ENCODE measurements at places on chromosomes 3 and 15. TPM values are rescaled to one million over a fixed set of nuclear protein-coding genes. Genes with fewer than 3 reads are reported as not detected.

DNA sequence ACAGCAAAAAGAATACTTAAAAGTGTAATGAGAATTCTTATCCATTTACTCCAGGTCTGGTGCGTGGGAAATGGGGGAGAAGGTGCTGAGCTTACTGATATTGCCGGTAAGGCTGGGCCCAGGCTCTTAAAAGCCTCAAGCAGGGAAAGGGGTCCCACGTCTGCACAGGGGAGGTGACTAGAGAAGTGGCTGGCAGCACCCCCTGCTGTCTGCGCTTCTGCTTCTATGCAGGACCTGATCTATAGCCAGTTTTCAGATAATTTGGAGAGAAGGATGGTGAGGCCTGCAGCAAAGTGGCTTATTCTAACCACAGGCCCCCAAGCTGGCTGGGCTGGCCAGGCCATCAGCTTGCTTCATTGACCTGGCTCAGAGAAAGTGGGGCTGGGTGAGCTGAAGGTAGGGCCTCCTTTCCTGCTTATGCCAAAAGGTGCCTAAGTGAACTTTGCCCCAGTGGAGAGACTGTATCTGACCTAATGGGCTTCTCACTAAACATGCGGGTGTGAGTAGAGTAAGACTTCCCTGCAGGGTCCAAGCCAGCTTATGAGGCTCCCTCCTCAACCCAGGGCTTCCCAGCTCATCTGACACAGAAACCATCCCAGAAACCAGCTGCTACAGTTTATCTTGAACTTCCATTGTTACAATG, 30.9 kb upstream of the ATP1B3 start:
- no peak for DNase-seq

DNA sequence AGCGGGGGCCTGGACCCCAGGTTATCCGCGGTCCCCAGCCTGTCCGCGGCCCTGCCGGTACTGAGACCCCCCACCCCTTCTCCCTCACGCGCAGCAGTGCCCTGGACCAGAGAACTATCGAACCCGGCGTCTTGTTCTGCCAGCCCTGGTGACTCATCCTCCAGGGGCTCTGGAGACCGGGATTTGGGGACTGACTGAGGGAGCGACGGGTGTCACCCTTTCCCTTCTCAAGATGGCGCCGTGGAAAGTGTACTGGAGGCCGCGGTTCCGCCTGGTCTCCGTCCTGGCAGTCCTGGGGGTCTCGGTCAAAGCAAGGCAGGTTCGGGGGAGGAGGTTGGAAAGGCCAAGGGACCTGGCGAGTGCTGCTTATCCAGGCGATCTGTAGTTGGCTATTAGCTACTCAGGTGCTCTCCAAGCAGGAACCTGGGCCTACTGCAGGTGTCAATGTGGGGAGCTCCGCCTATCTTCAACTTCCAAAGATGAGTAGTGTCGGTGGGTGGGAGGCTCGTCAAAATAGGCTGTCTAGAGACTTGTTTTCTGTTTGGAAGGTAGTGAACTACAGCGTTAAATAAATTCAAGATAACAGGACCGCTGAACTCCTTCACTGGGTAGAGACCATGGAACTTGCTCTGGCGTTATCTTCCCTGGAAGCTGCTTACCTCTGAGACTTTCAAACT, 790 bp downstream of the RAB5A start:
- DNase-seq = peak; percentile 33

GRCh38 chr3:36926292-36926897, 18.5 kb downstream of the TRANK1 start:
- no peak for DNase-seq

DNA sequence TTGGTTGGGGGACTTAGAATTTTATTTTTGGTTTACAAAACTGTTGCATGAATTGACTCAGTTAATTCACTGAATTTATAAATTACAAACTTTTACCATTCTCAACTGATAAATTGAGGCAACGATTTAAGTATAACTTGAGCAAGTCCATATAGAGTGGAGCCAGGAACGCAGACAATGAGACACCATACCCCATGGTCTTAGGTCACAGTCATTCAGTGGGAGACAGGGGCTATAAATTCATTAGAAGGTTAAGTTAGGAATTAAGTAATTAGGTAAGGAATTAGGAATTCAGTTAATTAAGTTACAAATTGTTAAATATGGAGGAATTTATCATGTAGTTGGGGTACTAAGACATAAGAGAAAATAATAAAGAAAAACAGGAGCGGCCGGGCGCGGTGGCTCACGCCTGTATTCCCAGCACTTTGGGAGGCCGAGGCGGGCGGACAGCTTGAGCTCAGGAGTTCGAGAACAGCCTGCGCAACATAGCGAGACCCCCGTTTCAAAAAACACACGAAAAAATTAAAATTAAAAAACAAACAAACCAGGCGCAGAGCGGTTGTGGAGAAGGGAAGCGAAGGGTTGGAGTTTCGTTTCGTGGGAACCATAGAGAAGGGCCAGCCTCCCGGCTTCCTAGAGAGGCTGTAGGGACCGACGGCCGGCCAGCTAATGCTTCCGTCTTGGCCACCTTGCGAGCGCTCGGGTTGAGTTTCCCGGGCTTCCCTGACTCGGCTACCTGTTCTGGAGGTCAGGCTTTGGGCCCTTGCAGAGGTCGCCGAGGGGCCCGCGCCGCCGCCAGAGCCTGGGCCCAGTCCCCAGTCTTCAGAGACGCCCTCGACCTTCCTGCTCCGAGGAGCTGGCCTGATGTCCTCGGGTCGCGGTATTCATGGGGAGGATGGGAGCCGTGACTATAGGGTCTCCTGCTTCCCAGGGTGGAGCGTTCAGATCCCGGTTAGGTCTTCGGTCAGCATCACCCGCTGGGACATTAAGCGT, at the start of gene ZNF619:
TSS of gene ZNF619 (plus strand) at position 645 of the 993 bp plus-strand sequence. CDS start 858 bp downstream, outside the sequence.
- peak; percentile 82 for DNase-seq

- DNase-seq = peak; percentile 12
Measured at GRCh38 chr3:2392981-2393380, 294.3 kb downstream of the CNTN4 start.

GRCh38 chr3:64593350-64593749, 94.5 kb downstream of the ADAMTS9 start:
- DNase-seq = no peak

DNA sequence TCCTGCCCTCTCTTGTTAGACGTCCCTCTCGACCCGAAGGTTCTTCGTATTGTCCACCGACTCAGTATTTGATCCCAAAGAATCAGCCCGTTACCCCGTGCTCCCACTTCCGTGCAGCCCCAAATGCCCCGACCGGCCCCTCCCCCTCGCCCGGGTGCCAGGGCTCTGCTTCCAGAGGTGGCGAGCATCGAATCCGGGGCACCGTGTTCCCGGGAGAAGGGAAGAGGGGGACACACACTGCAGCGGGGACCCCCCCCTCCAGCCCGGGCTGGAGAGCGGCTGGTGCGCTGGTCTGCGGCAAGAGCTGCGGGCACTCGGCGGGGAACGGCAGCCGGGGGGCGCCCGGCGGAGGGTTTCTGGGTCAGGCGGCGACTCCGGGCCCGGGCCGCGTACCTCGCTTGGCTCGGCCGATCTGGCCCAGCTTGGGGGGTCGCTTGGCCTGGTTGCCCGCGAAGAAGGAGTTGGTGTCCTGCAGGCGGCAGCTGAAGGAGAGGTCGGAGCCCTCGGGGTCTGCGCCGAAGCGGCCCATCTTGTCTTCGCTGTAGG, 556 bp downstream of the CAMK2N2 start:
- DNase-seq = peak; percentile 34

GRCh38 chr3:31705736-31706135, 173.0 kb downstream of the STT3B start:
- DNase-seq = no peak

- no peak for DNase-seq
Measured at GRCh38 chr3:124329723-124330122, 337.8 kb upstream of the ROPN1 start.

DNA sequence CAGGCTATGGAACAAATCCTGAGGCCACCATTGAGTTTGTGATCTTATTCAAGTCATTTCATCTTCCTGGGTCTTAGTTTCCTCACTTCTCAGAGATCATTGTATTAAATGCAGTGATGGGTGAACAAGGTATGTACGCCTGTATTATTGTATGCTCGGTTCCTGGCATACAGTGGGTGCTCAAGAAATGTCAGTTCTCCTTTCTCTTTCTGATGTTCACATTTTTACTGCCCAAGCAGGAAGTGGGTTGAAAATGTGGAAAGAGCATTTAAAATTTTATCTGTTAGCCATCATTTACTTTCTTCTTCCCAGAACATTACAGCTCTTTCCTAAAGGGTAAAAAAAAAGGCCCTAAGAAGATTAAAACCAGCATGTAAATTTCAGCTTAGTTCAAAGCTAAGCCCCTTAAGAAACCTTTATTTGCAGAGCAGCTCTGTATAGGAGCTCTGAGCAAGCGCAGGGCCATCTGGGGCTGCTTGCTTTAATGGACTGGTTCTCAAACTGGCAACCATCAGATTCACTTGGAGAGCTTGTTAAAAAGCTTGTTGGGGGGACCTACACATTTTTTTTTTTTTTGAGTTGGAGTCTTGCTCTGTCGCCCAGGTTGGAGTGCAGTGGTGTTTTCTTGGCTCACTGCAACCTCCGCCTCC, 179.4 kb downstream of the CHST2 start:
- no peak for DNase-seq

- DNase-seq = no peak
Measured at GRCh38 chr3:194269610-194270145, 81.5 kb downstream of the CPN2 start.

- DNase-seq = no peak
Measured at GRCh38 chr15:47639042-47639441, 78.3 kb upstream of the SEMA6D start.

- no peak for DNase-seq
Measured at GRCh38 chr3:154304116-154304786, 20.0 kb downstream of the DHX36 start.

DNA sequence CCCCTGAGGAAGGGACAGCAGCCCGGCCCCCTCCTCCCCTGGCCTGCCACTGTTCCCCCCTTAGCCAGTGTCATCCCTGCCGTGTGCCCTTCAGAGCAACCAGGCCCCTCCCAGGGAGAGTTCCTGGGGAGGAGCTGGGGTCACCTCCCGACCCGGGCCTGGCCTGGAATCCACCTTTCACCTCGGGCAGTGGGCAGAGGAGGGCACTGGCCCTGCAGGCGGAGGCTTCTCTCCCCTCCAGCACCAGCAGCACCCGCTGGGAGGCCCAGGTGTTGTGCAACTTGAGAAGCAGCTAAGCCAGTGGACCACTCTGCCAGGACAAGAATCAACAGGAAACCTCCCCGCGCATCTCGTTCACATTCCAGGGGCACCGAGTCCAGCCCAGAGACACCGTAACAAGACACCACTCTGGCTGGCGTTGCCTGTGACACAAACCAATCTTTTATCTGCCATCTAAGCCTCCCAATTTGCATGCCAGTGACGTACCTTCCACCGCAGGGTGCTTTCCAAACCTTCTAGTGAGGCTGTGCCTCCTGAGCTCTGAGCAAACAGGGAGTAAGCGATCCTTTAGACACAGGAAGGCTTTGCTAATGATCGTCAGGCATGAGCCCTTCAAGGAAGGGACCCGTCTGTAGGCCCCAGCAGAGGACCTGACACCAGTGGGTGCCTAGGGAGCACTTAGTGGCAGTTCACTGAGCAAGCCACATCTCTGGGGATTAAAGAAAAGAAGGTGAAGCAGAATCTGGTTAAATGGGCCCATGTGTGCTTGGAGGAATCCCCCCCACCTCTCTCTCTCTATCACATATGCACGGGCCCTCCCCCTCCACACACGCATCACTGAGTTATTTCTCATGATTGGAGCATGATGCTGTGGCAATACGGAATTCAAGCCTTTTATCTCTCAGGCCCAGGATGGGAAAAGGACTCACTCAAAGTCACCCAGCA, 98.9 kb upstream of the TLE3 start:
- no peak for DNase-seq

DNA sequence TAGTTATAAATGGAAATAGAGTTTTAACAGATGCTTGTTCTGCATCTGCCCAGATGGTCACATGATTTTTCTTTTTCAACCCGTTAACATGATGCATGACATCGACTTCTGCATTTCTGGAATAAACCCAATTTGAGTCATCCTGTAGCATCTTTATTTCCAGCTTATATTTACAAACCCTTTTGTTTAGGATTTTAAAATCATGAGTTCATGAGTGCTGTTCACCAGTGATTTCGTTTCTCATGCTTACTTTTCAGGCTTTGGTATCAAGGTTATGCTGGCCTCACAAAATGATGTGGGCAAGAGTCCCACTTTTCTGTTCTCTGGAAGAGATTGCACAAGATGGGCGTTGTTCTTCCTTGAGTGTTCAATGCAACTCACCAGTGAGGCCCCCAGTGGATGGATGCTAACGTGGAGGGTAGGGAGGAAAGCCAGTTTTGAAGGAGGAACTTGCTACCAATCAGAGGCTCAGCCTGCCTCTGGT, 5.2 kb downstream of the HRH1 start:
- no peak for DNase-seq

- no peak for DNase-seq
Measured at GRCh38 chr3:177595530-177596188, 398.4 kb upstream of the TBL1XR1 start.

DNA sequence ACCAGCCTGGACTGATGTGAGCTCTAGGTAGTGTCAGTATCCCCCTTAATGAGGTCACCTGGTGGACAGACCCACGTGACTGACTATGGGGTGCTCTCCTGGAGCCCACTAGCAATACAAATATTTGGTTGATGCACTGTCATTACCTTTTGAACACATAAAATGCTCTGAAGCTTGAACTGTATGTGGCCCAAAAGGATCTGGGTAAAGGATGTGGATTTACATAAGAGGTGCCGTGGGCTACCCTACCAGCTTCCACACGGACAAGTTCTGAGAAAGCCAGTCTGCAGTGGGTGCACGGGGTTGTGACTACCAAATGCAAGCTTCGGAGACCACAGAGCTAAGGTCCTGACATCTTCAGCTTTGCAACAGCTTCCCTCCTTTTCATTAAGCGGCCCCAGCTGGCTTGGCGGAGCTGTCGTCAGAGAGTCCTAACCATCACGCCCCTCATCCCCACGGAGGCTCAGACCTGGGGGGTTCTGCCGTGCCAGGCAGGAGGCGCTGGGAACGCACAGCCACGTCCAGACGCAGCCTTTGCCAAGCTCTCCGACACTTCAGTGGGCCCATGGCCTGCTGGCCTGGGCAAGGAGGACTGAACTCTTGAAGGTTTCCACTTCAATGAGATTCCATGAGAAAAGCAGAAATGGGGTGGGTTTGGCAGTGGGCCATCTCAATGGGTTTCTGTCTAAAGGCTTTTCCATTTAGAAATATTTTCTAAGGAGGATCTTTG, 228.3 kb downstream of the ADAMTS17 start:
- DNase-seq = no peak

DNA sequence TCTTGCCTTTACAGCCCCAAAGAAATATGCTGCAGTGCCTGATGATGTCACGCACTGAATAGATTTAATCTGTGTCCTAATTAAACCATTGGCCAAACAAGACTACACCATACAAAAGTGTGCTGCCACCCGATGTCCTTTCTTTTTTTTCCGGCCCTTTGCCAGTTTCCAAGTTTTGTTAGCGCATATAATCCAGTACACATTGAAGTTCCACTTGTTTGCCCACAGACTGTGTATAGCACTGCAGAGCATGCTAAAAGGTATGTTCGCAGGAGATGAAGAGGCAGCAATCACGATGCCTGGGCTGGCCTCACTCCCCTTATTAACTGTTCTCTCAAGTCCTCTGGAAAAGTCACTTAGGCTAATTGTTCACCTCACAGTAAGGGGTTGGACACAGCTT, 26.8 kb downstream of the MRPS25 start:
- DNase-seq = no peak

GRCh38 chr15:87045746-87046145, 966.1 kb downstream of the AGBL1 start:
- no peak for DNase-seq

CCR9 gene
- not detected for total RNA-seq

KCNMB2 gene
- 13.6 TPM for total RNA-seq

CD276 gene
- 39.6 TPM for total RNA-seq

DLL4 gene
- 4.4 TPM for total RNA-seq

MORC1 gene
- total RNA-seq = 0.36 TPM

AMIGO3 gene
- total RNA-seq = 0.91 TPM

SENP2 gene
- total RNA-seq = 45.7 TPM

GRM7 gene
- 52.4 TPM for total RNA-seq

B3GALNT1 gene
- total RNA-seq = 96.6 TPM

RHCG gene
- total RNA-seq = 1.3 TPM

Data from cerebellum (tissue), 4 donors.